NCI-H82 (cell line): ENCODE measurements at places on chromosomes 7 and 10.

- no peak for DNase-seq
Measured at GRCh38 chr7:30225863-30226613, 58.4 kb upstream of the ZNRF2 start.

DNA sequence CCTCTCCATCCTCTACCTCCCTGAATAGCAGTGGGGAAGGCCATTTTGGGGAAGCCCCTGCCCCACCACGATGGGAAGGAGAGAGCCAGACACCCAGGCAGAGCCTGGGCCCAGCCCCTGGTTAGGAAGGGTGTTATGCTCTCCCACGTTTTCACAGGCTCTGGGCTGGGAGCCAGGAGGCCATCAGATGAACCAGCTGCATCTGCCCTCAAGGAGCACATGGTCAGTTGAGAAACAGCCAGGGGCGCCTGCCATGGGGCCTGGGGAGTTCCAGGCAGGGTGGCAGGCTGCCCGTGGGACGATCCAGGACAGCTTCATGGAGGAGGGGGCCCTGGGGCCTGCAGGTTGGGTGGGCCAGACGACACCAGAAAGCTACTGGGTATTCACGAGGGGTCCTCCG lies 47.5 kb downstream of the CAMK2B start:
- no peak for DNase-seq

DNA sequence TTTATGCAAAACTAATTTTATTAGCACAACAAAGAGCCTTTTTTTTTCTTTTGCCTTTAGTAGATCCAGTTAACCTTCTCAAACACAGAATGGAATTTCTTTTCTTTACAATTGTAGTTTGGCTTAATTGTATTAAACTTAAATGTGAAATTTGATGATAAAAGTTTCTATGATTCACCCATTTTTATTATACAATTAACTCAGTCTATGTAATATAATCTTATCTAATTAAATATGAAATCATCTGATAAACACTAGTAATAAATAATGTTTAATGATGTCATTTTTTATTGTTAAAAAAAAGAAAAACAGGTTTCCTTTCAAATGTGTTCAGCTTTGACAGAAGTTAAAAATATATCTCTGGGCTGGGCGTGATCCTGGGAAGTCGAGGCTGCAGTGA lies 559.1 kb downstream of the PHTF2 start:
- DNase-seq: no peak

DNA sequence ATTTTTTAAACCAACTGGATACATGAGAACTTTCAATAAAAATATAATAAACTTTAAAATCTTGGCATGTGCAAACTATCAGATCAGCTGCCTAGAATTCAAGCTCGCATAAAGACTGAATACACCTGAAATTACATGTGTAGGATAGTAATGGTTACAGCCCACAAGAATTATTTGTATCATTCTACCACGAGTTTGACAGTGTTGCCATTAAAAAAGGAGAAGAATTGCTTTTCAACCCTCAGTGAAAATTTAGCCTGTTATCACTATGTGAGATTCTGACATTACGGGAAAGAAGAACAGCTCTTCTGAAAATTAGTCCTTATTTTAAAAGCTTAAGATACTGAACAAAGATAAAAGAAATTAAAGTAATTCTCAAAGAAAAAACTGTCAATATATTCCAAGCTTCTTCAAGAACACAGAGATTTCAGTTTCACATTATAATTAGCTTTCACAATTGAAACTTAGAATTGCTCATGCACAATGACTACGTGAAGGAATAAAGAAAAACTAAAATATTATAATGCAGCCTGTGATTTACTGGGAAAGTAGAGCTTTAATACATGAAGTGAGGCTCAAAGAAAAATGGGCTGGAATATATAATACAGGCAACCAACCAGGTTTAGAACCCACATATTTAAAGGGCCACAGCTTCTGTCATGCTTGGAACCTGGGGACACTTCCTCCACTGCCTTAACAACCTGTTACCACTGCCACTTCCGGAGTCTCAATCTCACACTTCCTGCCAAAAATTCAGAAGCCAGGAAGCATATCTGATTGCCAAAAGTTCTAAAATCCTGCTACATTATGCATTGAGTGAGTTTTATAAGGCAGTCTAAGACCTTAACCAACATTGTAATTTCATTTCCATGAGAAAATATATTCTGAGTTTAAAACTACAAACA lies 23.2 kb downstream of the TPK1 start:
- DNase-seq: no peak

GRCh38 chr7:136523571-136523970 lies 344.9 kb upstream of the CHRM2 start:
- DNase-seq: no peak

GRCh38 chr10:48455392-48456151 lies 149.1 kb downstream of the MAPK8 start:
- DNase-seq: no peak

DNA sequence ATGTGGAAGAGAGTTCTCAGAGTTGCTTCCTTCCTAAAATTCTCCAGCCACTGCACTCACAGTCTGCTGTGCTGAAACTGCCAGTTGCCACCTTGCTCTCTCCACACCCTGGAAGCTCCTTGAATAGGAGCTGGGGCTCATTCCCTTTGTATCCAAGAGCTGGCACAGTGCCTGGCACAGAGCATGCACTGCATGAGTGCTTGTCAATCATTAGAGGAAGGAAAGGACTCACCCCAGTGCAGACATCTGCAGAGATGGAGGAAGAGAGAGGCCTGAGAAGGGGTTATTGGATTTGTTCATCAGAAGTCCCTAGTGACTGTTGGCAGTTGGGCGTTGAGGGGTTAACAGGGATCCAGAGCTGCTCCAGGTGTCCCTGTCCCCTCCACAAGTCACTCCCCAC lies 41.7 kb upstream of the DUSP5 start:
- no peak for DNase-seq

- peak; percentile 6 for DNase-seq
Measured at GRCh38 chr7:94064541-94065191, 60.5 kb upstream of the BET1 start.

GRCh38 chr10:93250010-93250409 lies 176.3 kb downstream of the CYP26A1 start:
- DNase-seq: no peak

- DNase-seq: no peak
Measured at GRCh38 chr10:34119456-34119855, 695.6 kb downstream of the PARD3 start.

DNA sequence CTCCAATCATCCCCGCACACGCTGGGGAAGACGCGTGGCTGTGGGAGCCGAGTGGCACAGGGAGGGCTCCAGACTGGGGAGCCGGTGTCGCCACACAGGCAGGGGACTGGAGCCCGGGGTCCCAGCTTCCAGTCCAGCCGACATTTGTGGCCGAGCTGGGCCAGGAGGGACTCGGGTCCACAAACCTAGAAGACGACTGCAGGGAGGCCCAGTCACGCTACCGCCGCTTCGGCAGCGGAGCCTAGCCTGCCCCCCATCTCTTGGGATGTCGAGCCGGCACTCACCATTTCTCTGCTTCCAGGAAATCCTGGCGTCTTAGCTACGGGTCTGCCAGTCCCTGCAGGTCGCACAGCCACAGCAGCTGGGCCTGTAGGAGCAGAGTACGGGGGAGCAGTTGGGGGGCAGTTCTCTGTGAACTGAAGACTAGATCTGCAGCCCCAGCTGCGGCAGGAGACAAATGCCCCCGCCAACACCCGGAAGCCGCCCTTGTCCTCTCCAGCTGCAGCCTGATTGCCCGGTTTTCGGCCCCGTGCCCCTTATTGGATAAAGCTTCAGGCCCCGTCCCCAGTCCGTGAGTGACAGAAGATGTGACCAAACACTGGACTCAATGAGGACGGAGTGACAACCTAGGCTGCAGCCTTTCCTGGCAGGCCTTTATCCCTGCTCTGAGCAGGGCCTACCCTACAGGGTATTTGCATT lies 270.7 kb downstream of the ZNF33B start:
- peak; percentile 80 for DNase-seq

GRCh38 chr10:42970451-42971250 lies 106.2 kb upstream of the RET start:
- peak; percentile 75 for DNase-seq

- DNase-seq: no peak
Measured at GRCh38 chr7:24337180-24337579, 53.2 kb downstream of the NPY start.

GRCh38 chr7:7895754-7896153 lies 72.8 kb upstream of the GLCCI1 start:
- DNase-seq: no peak

- no peak for DNase-seq
Measured at GRCh38 chr10:72731916-72732419, 40.0 kb downstream of the MCU start.

- no peak for DNase-seq
Measured at GRCh38 chr7:115793958-115794702, 236.4 kb downstream of the TFEC start.

DNA sequence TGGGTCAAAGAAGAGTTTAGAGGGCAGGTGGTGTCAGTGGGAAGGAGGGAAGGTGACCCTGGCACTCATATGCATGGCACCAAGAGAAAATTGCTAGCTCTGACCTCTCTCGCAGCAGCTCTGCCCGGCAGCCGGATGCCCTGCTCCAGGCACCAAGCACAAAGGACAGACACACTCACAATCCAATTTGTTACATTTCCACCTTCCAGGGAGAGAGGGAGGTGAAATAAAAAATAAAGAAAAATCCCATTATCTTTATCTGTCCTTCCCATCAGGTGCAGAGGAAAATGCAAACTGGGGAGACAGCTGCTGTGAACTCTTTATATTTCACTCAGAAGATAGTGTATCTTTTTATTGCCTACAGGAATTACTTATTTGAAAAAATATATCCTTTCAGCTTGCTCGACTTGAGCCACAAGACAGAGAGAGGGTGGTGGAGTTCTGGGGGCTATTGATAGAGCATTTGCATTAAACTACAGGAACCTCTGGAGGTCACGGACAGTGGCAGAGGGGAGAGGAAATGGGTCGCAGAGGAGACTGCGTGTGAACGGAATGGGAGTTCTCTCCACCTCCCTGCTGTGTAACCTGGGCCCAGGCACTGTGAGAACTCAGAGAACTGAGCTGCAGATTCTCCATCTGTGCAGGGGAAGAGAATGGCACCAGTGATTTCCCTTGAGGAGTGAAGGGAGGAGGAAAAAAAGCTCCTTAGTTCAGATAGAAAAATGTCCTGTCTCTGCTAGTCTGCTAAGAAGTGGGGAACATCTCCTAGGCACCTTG lies 421.4 kb downstream of the PLXNA4 start:
- peak; percentile 38 for DNase-seq

DNA sequence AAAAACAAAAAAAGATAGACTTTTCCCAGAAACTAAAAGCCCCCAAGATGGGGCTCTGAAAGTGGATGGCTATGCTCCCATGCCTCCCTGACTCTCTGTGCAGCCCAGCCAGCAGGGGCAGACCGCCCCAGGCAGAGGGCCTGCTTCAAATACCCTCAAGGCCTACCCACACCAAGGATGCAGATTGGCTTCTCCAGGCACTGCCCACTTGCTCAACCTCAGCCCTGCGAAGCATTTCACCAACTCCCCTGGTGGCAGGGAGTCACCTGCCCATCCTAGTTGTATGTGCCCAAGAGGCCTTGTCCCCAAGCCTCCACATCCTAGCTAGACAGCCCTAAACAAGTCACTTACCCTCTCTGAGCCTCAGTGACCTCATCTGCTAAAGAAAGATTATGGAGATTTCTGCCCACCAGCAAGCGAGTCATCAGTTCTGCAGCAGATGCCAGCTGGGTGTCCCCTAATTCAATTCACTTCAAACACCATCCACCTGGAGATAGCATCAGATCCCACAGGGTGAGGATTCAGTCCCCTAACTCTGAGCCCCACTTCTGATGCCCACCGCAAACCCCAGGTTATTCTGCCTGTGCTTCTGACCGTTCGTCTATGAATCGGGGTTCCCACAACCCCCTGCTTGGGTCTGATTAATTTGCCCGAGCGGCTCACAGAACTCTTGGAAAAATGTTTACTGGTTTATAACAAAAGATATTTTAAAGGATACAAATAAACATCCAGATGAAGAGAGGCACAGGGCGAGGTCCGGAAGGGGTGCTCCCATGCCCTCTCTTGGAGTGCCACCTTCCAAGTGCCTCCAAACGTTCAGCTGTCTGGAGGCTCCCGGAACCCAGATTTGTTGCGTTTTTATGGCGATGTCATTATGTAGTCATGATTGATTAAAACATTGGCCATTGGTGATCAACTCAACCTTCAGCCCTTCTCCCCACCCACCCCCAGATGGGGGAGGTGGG lies 18.6 kb upstream of the ZMIZ1 start:
- DNase-seq: no peak

DNA sequence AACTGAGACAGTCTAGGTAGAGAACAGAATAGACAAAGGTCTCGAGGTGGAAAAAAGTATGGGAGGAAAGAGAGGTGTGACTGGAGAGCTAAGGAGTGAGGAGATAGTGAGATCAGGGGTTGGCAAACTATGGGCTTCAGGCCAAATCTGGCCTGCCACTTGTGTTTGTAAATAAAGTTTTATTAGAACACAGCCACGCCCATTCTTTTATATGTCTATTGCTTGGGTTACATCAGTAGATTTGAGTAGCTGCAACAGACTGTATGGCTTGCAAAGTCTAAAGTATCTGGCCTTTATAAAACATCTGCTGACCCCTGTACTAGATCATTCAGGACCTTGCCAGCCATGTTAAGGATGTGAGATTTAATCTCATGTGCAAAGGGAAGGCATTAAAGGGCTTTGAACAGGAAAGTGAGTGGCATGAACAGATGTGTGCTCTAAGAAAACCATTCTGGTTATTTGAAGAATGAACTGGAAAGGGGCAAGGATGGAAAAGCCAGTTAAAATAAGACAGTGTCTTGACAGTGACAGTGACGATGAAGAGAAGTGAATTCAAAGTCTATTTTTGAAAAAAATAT lies 240.3 kb downstream of the RNLS start:
- DNase-seq: peak; percentile 16

- DNase-seq: no peak
Measured at GRCh38 chr7:130113887-130114286, 43.6 kb downstream of the KLHDC10 start.

DNA sequence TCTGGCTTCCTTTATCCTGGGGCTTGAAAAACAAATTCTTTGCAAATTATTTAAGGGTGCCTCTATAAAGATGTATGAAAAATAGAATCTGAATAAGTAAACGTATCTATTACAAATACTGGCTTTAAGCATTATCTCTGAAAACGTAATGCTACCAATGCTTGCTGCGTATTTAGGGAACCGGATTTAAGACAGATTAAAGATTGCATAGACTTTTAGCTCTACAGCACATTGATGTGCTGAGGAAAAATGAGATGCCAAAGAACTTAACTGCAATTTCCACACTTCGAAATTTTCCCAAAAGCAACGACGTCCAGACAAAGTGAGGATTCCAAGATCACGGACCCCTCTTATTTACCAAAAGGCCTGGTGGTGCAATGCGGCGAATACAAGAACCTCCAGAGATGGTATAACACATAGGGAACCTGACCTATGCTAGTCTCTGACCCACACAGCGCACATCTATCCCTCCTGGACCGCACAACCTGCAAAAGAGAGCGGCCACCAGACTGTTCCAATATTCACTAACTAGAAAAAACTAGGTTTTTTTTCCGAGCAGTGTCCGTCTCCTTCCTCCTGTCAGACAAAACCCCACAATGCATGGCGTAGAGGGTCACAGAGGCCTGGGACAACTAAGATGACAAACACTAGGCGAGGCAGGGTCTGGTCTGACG lies 34.3 kb upstream of the PHF14 start:
- peak; percentile 47 for DNase-seq

- no peak for DNase-seq
Measured at GRCh38 chr7:156446990-156447389, 193.6 kb upstream of the RNF32 start.

GRCh38 chr10:115772606-115773005 lies 500.4 kb downstream of the GFRA1 start:
- DNase-seq: no peak
